Fibroblast of the conjunctiva (primary cell): ENCODE measurements at places on chromosomes 2 and 18.

GRCh38 chr2:101766337-101766736 lies 68.8 kb downstream of the MAP4K4 start:
- DNase-seq: no peak

GRCh38 chr2:123746006-123746405 lies 279.1 kb upstream of the CNTNAP5 start:
- no peak for DNase-seq

DNA sequence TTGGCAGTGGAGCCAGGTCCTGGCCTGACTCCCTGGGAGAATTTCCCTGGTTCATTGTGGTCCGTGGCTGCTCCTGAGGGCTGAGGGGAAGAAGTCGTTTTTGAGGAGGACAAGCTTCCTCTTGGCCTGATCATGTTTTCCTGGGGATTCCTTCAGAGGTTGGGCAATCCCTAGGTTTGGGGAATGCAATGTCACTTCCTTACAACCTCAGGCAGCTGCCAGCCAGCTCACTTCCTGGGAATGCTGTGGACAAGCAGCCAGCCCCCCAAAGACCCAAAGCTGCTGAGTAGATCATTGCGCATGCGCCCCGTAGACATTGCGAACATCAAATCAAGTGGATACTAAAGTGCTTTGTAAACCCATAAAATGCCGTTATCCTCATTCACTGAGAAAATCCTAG lies 7.7 kb upstream of the DNMT3A start:
- no peak for DNase-seq

GRCh38 chr2:240135706-240136012 lies 446 bp downstream of the COPS9 start:
- DNase-seq: no peak

- DNase-seq: no peak
Observed at GRCh38 chr2:166610180-166610912, 116.3 kb upstream of the SCN7A start.

DNA sequence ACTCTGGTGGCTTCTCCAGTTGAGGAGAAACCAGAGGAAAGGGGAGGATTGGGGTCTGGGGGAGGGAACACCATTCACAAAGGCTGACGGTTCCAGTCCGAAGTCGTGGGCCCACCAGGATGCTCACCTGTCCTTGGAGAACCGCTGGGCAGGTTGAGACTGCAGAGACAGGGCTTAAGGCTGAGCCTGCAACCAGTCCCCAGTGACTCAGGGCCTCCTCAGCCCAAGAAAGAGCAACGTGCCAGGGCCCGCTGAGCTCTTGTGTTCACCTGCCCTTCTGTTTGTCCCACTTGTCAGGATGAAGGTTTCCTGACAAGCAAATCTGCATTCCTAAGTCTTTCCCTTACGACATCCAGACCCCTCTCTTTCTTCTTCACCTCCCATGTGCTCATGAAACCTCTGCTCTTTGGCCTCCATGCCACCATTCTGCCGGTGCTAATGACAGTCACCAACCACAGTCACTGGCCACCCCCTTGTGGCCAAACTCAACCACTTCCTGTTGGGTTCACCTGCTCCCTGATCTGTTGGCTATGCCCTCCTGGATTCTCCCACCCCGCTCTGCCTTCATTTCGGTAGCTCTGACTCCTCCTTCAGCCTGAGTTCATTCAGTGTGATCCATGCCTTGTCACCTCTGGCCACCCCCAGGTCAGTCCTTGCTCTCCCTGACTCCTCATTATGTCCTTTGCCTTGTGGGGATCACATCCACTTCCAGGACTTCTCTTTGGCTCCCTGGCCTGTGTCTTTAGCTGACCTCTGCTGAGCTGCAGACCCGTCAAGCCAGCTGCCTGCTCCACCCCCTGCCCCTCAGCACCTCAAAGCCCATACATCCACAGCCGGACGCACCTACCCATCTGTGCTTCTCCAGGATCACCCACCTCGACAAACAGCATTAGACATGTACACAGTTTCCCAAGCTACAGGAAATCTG lies 17.6 kb downstream of the EMX1 start:
- no peak for DNase-seq

GRCh38 chr18:32530947-32531651 lies 60.4 kb upstream of the GAREM1 start:
- DNase-seq: no peak

DNA sequence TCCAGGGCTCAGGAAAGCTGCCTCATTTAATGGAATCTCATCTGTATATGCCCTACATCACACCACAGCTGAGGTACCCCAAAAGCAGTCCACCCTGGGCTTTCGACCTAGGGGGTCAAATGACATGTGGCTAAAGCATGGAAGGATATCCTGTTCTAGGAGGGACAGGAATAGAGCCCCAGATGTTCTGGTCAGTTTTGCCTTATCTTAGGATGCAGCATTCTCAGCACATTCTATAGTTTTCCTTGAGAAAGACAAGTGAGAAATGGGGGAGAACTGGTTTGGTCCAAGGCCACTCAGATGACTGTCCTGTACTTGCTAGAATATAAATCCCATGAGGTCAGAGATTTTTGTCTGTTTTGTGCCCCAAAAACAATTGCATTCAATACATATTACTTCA lies 688.0 kb upstream of the ZEB2 start:
- DNase-seq: no peak

DNA sequence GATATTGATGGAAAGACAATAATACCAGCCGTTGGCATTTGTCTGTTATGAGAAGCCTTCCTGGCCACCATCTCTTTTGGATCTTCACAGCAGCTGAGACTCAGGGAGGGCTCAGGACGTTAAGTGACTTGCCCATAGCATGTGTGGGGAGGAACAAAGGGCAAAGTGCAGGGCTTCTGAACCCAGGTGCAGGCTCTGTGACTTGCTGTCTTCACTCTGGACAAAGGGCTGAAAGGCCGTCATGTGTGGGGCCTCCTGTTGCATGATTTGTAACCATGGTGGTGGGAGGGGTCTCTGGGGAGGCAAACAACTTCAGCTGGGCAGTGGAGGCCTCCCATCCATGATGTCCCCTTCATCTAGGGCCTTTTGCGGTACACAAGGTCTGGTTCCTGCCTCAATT lies 65.5 kb upstream of the SIX2 start:
- DNase-seq: no peak

- no peak for DNase-seq
Observed at GRCh38 chr2:41970988-41971660, 76.7 kb upstream of the PKDCC start.

DNA sequence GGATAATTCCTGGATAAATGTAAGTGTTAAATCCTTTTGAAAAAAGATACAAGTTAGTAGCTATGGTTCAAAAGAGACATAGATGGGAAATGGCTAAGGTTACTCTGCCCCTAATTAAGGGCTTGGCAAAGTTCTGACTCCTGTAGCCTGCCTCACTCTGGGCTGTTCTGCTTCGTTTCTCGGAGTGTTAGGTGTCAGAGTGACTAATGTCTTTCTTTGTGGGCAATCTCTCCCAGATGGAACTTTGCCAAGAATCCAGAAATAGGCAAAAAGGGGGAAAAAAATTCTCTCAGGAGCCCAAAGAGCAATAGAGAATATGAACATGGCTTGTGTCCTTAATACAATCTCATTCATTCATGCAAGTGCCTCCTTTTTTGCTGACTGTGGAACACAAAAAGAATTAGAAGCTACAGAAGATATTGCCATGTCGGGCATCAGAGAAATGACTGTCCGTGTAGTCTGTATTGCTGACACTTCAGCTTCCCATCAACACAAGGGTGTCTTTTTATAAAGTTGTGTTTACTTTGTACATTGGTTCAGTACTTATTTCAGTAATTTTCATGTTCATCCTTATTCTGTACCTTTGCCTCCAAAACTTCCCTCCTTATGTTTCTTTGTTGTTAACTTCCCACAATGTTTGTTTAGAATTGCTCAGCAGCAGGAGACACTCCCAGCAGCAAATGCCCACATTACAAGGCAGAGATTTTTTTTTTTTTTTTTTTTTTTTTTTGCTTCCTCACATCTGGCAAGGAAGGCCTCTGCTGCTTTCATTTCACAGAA lies 134.0 kb downstream of the FTCDNL1 start:
- no peak for DNase-seq

DNA sequence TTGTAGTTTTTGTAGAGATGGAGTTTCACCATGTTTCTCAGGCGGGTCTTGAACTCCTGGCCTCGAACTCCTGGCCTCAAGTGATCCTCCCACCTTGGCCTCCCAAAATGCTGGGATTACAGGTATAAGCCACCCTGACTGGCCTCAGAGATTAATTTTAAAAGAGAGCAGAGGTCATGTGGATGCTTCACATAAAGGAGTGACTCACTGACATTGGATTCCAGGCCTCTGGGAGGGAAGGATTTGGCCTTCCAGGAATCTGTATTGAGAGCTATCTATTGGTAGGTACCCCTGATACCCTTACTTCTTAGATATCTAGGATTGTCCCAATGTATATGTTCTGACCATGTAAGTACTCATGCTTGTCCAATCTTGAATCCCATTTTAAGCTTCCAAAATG lies 138.4 kb downstream of the FAM161A start:
- no peak for DNase-seq

- no peak for DNase-seq
Observed at GRCh38 chr2:20191714-20192569, 33.0 kb downstream of the SDC1 start.

- DNase-seq: no peak
Observed at GRCh38 chr18:75250471-75250821, 39.8 kb downstream of the TSHZ1 start.

DNA sequence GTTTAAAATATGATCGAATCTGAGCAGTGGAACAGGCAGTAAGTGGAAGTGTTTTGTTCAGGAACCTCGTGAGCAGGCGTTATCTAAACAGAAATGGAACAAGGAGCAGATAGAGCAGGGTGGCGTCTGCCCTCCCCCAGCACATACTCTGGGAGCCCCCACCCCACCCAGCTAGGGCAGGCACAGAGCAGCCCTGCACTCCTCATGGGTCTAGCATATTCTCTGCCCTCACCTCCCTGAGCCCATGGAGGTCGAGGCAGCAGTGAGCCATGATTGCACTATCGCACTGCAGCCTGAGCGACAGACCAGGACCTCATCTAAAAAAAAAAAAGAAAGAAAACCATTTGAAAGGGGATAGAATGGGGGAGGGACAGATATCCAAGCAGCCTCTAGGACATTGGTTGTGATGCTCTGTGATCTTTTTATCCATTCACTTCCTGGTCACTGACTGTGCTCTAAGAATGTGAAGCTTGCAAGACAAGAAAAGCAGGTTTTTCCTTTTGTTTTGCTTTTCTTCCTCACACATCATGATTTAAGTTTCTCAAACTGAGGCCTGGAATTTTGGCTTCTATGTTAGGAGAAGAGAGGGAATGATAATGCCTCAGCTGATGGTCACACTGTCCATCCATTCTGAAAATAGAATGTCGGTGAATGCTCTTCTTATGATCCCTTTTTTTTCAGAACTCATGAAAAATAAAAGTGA lies 3.1 kb downstream of the MLPH start:
- no peak for DNase-seq

GRCh38 chr2:39124746-39125057 lies 3.9 kb upstream of the SOS1 start:
- no peak for DNase-seq

GRCh38 chr2:116580209-116580608 lies 1234.3 kb upstream of the DDX18 start:
- DNase-seq: no peak

- no peak for DNase-seq
Observed at GRCh38 chr2:104547221-104547620, 306.7 kb upstream of the POU3F3 start.

DNA sequence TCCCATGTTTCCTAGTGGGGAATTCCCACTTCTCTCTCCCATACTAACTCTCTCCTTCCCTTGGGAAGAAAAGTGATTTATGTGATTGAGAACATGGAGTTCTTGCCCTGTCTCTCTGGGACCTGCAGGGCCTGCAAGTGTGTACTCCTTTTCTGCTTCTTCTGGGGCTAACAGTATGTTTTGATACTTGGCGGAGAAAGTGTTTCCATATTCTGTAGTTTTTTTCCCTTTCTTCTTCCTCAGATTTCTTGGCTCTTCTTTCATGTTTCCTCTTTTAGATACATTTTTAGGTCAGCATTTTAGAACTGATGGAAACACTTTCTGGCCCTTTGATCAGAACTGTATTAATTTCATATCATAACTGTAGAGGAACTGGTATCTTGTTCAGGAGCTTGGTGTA lies 352.2 kb downstream of the DLGAP1 start:
- DNase-seq: no peak

DNA sequence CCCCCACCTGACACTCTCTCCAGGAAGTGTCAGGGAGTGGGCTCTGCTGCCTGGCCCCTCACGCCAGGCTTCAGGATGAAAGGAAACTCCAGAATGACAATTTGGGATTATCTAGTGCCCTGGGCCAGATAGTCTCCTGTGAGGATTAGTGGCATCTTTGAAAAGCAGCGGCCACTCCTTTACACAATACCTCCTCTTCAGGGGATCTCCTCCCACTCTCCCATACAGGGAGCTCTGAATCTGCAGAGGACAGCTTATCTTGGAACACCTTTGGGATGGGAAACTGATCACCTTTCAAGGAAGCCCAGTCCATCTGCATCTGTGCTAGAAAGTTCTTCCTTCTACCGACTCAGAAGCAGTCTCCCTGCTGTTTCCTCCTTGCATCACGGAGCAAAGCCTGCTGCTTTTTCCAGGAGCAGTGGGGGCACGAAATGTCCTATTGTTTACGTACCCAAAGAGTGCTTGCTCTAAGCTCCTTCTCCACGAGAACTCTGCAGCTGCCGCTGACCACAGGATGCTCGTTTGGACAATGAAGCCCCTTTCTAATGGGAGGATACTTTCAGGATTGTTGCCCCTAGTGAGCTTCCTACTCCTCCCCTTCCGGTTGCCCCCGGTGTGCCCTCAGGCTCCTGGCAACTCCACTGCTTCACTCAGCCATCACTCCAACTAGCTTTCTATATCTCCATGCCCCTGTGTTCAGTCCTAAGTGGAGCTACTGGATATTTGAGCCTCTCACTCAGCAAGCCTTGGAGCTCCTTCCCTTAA lies 31.5 kb downstream of the SIX3 start:
- no peak for DNase-seq

DNA sequence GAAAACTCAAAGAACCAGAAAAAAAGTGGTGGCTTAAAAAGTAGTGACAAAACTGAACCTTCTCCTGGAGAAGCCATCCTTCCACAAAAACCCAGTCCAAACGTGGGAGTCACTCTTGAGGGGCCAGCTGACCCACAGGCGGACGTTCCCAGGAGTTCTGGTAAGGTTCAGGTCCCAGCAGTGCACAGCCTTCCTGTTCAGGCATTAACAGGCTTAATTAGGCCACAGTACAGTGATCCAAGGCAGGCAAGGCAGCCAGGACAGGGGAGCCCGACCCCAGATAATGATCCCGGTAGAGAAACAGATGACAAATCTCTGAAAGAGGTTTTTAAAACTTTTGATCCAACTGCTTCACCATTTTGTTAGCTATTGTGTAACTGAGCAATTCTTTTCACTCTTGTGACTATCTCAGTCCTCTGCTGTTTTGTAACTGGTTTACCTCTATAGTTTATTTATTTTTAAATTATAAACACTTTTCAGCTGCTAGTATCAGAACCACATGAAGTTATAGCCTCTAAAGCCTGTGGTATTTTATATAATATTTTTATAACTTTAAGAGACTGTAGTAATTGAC lies 56.8 kb downstream of the ZC3H6 start:
- no peak for DNase-seq

GRCh38 chr2:65724752-65725151 lies 292.4 kb upstream of the SPRED2 start:
- DNase-seq: no peak
